ENCODE measurements at places on chromosomes 1 and 21. TPM values are rescaled to one million over a fixed set of nuclear protein-coding genes. Genes with fewer than 3 reads are reported as not detected.
A peak's percentile ranks its signal among the peaks of the same experiment; 100 is the strongest.

DNA sequence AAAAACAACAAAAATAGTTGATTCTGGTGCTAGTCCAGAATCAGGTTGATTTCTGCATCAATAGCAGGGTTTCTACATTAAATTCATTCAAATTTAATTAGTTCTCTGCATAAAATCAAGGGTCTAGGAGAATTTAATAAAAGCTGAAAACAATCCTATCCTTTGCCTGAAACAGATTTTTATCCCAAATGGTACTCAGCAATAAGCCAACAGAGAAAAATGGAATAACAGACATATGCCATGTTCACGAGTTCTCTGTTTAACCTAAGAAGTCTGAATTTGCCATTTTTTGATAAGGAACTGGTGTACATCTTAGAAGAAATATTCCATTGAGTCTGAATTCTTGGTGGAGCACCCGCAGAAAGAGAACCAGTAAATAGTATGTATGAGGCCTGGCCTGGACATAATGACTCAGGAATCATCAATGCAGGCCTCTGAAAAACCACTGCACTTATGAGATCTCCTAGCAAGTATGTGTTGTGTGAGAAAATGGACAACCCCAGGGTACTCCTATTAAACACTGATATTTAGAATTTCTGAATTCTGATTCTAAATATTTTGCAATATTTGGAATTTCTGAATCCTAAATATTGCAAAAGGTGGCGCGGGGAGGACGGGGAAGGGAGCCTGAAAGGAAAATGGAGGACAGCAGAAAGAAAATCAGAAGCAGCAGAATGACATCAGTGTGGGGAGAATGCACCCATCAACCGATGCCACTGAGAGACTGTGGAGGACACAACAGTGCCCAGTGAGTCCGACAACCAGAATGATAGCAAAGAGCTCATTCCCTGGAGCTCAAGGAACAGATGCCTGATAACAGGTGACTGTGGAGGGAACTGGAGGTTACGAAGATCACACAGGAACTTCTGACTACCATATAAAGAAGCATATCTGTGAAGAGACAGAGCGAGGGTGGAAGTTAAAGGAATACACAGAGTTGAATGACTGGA, 97.6 kb downstream of the APP start:
- no peak for DNase-seq

Gene CNR2
- 0.03 TPM for total RNA-seq

DNA sequence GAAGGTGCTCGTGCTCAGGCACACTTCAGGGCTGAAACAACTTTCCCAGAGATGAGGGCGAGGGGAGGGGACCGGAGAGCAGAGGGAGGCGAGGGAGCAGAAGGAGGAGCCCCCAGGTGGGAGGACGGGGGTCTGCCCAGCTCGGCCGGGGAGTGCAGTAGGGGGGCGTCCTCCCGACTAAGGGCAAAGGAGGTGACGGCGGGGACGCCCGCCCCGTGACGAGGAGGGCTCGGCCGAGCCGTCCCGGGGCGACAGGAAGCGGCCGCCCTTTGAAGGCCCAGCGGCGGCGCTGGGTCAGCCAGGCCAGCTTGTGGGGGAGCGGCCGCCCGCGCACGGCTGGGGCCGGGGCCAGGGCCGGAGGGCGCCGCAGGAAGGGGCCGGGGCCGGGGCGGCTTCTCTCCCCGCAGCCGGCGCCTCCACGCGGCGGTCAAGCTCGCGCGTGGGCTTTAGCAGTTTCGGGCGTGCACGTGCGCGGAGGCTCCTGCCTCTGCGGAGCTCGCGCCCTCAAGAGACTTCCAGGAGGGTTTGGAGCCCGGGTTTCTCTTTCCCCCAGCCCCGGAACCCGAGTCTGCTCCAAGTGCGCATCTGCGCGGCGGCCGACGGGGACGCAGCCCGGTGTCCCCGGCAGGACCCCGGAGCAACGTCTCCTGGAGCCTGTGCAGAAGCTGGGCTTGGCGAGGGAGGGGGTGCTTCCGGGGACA, 100.8 kb upstream of the SLC45A1 start:
- no peak for DNase-seq

GRCh38 chr1:200919386-200919785, 24.7 kb downstream of the INAVA start:
- no peak for DNase-seq

Gene KLF17
- not detected for total RNA-seq

Gene MFAP2
- 19.8 TPM for total RNA-seq

Gene CD84
- 11.9 TPM for total RNA-seq

DNA sequence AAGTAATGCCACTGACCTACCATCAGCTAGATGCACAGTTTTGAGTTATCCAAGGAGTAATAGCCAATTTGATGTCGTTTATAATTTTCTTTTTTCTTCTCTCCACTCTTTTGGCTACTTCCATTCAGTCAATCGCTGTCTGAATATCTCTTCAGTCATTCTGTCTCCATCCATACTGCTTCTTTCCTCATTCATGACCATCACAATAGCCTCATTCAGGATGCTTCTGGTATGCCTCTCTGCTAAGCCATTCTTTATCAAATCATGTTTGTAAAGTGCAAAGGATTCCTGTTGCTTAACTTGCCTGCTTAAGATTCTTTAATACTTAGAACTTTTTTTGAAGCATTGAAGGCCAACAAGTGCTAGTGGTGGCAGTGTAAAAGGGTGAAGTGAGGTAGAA, 20.2 kb downstream of the TYW3 start:
- DNase-seq, result no peak

GRCh38 chr1:162892906-162893611, 32.1 kb upstream of the CCDC190 start:
- DNase-seq, result no peak

DNA sequence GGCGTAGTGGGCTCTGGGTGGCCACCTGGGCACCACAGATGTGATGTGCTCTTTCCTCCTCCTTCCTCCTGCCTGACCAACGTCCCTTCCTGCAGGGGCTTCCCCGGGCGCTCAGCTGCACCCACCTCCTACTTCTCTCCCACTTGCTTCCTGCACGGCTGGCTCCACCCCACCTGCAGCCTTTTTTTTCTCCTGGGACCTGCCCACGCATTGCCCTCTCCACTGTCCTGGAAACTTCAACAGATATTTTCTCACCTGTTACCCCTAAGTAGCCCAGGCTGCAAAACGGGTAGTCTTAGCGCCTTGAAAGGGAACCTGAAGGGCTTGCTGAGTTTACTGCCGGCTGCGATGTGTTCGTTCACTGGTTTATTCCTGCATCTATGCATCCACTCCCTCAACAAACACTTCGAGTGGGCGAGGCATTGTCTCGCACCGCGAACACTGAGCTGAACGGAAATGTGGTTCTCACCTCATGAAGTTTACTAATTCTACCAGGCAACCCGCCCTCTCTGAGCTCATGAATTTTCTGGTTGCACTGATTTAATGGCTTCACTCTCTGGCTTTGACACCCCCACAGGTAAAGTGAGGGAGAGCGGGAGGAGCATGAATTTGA, 23.6 kb downstream of the ZBTB18 start:
- DNase-seq, result no peak

Gene C1orf115
- total RNA-seq, result 28.3 TPM

- DNase-seq, result no peak
Measured at GRCh38 chr1:19029191-19030085, 73.0 kb upstream of the IFFO2 start.

Gene SUSD4
- total RNA-seq, result 3.4 TPM

DNA sequence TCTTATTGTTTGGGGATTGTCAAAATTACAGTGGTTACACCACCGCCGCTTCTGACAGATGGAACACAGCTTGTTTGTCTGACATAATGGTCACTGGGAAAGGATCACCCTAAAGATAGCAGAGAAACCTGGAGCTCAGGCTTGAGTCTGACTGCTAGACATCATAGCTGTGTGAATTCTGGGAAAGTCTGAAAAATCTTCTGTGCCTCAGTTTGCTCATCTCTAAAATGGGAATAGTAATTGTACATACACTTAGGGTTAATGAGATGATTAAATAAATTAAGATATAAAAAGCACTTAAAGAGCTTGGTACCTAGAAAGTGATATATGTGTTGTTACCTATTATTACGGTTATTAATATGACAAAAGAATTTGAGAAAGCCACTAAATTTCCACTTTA, 39.7 kb upstream of the NRIP1 start:
- DNase-seq, result no peak

DNA sequence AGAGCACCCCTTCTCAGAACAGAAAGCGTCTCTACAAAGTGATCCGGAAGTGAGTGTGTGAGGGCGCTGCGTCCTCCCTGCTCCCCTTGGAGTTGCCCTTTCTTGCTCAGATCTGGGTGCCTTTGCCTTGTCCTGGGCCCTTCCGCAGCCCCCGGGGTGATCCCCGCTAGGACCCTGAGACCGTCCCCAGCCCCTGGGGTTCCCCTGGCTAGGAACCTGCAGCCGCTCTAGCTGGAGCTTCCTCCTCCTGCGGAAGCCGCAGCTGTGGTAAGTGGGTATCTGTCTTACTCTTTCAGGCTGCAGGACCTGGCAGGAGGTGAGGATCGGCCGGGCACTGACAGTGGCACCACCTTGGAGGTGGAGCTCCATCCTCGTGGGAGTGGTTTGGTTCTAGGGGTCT, 11.2 kb downstream of the RRP1 start:
- no peak for DNase-seq

DNA sequence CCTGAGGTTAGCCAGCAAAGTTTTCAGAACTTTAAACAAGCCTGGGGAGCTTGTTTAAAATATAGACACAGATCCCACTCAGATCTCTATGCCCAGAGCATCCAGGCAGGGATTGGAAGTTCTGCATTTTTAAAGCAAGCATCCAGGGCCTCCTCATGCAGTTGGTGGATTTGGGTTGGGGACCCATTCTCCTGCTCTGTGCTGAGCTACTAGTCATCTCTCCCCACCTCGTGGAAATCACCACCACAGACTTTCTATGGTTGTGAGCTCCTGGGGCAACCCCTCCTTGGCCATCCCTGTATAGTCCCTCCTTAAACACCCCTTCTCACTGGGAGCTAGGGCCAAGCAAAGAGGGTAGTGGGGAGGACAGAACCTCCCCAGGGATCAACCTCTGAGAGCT, 73.5 kb upstream of the CASZ1 start:
- no peak for DNase-seq

Gene FLG2
- total RNA-seq, result not detected

DNA sequence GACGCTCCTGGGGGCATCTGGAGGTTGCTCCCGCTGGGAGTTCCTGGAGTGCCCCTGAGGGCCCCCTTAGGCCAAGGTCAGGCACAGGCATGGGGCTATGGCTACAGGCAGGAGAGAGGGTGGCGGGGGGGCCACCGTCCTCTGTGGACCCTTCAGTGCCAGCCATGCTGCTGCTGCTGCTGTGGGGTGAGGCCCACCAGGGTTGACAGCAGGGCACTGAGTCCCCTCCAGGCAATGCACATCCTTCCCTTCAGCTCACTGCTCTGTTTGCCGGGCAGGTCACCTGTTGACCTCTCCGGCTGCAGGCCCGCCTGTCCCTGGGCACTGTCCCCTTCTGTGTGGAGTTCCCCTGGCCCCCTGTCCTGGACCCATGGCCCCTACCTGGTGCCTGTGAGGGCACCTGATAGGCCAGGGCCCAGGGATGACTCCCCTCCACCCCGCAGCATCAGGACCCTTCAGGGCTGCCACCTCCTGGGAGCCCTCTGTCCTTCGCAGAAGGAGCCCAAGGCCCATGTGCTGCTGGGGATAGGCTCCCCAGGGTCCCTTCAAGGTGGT, 34.1 kb upstream of the ADARB1 start:
- no peak for DNase-seq

- peak; percentile 19 for DNase-seq
Measured at GRCh38 chr1:210360852-210361477, 32.3 kb downstream of the HHAT start.

DNA sequence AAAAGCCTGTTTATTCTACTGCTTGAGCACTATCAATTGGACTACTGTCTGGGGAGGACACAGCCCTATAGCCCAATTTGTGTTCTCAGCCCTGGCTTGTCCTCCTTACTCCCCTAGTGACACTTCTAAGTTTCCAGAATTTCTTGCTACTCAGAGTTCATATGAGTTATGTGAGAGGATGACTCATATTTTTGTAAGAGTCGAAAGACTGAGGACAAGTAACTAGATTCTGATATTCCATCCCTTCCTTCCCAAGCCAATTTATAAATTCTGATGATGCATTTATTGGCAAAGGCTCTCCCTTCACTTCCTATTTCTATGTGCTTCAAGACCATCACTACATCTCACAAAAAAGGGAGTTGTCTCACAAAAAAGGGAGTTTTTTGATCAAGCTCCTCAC, 422.2 kb upstream of the DEPDC1 start:
- no peak for DNase-seq

Gene OR2L2
- 0.06 TPM for total RNA-seq

DNA sequence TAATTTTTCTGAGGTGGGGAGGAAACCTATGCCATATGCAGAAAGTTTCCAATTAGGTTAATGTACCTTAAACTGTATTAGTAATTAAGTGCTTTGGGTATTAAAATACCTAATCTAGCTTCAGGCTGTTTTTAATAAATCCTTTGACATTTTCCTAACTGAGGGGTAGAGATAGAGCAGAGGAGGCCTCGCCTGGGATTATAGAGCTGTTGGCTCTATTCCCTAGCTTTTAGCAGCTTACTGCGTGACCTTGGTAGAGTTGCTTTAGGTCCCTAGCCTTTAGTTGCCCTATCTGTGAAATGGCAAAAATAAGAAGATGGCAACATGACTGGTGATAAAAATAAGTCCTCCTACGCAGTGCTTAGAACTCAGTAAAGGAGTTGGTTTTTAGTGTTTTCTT, 621.0 kb downstream of the LMO4 start:
- DNase-seq, result no peak

GRCh38 chr21:28959367-28960099, 33.1 kb downstream of the LTN1 start:
- no peak for DNase-seq

Gene CASQ1
- total RNA-seq, result 0.37 TPM

DNA sequence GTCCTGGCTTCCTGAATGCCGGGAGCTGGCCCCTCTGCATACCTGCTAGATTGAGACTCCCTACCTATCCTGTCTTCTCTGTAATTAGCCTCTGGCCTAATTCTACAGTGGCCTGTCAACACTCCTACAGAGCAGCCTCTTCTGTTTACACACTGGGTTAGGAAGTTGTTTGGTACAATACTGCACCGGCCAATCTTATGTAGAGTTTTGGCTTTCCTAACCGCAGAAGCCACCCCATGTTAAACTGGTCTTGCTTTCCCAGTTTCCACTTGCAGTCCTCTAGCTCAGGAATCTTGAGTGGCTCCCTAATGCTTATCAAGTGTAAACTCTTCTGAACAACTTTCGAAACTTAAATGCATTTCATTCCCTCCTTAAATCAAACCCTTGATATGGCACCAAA, 42.8 kb downstream of the DPH5 start:
- no peak for DNase-seq

DNA sequence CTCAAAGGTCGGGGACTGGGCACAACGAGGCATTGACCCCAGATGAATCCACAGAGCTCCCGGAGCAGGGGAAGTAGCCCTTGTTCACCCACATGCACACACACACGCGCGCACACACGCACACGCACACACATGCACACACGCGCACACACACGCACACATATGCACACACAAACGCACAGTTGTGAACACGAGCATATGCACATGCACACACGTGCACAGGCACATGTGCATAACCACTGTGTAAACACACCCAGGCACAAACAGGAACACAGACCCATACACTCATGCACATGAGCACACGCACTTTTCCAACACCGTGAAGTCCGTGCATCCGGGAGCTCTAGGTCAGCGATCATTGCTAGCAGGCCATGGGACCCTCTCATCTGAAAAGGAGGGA, 176.8 kb upstream of the ARHGEF16 start:
- no peak for DNase-seq

All from mucosa of gallbladder (tissue), 1 donor.